ENCODE measurements at places on chromosomes 5 and 9.

- DNase-seq = no peak
These were observed 23.7 kb upstream of the ANKH start for GRCh38 chr5:14895301-14895700.

DNA sequence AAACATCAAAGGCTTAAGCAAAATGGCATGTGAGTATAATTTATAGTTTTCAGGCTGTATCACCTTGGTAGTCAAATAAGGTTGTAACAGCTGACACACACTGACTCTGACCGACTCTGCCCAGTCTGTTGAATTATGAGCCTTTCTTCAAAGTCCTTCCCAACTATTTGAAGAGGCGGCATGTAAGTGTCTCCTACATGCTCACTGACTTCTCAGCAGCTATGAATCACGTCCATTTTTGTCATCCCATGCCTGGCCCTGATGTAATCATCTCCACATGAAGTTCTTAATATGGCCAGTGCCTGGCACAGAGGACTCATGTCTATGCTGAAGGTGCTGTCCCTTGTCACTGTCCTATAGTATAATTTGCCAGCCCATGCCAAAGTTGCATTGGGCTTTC lies 5.1 kb upstream of the PTBP3 start:
- no peak for DNase-seq

DNA sequence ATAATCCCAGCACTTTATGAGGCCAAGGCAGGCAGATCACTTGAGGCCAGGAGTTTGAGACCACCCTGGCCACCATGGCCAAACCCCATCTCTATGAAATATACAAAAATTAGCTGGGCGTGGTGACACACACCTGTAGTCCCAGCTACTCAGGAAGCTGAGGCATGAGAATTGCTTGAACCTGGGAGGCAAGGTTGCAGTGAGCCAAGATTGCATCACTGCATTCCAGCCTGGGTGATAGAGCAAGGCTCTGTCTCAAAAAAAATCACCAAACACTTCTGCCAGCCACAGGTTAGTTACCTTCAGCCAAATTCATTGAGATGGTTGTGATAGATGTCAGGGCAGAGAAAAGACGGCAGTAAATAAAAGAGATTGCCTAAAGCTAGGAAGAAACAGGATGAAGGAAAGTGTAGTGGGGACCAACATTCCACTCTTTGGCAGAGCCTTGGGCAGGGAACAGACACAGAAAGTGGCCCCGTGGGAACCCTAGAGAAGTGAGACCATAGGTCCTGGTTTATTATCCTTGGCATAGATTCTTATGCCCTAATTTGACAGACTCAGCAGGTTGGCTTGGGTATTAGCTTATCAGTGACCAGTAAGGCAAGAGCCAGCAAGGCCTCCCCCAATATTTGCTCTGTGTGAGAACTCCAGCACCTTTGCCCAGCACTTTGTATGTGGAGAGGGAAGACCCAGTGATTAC lies 5.5 kb upstream of the CEP120 start:
- DNase-seq = no peak

- no peak for DNase-seq
These were observed 93.0 kb upstream of the COL5A1 start for GRCh38 chr9:134548618-134549017.

- no peak for DNase-seq
These were observed 142.3 kb downstream of the BNC2 start for GRCh38 chr9:16728137-16728508.

- DNase-seq = peak; percentile 40
These were observed at the start of gene CORO2A for GRCh38 chr9:98192503-98193335. TSS of gene CORO2A (minus strand) at chr9:98192637. CDS start at chr9:98157660, 34,977 bp downstream.

GRCh38 chr5:170333161-170333910 lies 35.8 kb upstream of the LCP2 start:
- no peak for DNase-seq

DNA sequence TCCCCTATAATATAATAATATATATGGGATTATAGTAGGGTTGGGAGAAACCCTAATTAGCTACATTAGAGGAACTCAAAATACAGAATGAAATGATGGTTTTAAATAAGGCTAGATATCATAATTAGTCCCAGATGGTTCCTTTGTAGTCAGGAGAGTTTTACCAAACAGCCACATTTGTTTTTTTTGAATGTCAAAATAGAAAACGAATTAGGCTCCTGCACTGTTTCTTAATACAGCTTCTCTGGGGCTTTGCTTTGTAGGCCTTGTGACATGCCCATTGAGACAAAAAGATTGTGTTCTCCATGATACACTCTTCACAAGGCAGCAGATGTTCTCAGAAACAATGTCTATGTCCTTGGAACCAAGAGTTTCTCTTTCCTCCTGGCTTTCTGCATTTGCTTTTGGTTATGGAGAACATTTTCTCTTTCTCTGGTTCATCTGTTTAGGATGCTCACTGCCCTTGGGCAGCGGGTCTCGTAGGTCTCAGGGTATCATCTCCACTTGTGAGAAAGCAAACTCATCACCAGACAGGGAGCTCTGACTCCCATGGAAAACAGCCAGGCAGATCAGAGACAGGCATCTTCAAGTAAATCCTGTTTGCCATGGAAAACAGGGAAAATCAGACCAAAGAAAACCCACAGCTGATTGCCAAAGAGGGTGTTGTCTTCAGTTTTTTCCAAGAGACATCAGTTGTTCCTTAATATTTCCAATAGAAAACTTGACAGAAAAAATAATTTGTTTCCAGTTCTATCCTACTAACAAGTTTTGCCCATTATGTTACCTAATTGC lies 54.1 kb upstream of the RPS23 start:
- DNase-seq = no peak

- no peak for DNase-seq
These were observed 17.4 kb upstream of the ENTREP1 start for GRCh38 chr9:69307446-69308205.

GRCh38 chr5:142820447-142820846 lies 50.3 kb downstream of the ARHGAP26 start:
- no peak for DNase-seq

- DNase-seq = no peak
These were observed 1.8 kb downstream of the TSC1 start for GRCh38 chr9:132942541-132943182.

- DNase-seq = no peak
These were observed 638.3 kb downstream of the NR2F1-AS1 start for GRCh38 chr5:92942762-92943161.

GRCh38 chr5:60677850-60678664 lies 21.9 kb downstream of the DEPDC1B start:
- DNase-seq = no peak

DNA sequence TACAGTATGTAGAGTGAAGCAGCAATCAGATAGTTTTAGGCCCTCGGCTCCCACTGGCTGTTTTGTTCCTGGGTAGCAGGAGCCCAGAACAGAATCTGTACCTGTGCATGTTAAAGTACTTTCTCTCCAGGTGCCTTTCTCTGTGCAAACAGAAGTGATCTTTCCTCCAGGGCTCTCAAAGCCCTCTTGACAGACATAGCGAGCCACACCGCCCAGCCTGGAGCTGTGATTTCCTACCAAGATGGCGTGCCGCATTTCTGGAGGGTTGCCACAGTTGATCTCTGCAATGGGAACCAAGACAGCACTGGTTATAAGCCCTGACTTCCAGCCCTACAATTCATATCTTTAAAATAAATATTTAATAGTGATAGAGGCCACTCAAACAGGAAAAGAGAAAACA lies 50.9 kb downstream of the SUSD1 start:
- no peak for DNase-seq

DNA sequence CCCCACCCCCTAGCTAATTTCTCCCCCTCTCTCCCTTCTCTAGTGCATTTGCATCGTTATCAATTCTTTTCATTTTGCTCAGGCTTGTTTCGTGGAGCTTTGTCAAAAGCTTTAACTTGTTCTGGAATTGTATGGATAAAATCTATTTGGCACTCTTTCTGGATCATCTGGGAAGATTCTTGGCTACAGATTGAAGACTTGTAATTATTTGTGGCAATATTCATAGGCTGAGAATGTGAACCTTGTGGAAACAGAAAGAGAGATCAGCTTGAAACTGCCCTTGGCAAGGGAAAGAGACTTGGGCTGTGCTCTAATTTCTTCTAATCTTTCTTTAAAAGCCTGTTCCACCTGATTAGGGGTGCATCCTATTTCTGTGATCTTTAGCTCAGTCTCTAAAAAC lies 340.6 kb upstream of the DAB2 start:
- no peak for DNase-seq

GRCh38 chr9:5195463-5195862 lies 10.0 kb upstream of the INSL6 start:
- no peak for DNase-seq

DNA sequence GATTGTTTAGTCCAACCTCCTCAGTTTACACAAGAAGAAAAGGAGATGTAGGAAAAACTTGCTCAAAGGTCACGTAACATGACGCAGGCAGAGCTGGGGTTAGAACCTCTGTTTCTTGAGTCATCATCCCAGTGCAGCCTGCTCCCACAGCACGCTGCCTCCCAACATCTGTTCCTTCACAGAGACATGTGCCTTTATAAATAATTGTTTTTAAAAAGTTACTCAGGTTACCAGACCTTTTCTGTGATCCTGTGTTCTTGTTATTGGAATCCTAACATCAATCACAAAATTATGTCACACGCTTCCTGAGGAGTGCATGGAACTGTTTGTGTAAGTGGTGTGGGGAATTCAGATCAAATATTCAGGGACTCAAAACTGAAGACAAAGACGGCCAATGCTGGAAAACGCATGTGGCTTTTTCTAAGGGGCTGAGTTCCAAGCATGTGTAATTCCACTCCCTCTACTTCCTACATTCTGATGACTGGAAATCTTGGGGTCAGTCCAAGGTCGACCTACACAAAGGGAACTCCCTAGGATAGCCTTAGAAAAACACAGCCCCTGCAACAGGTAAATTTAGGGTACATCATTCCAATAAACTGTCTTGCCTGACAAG lies 184.3 kb downstream of the TSSK1B start:
- peak; percentile 27 for DNase-seq

DNA sequence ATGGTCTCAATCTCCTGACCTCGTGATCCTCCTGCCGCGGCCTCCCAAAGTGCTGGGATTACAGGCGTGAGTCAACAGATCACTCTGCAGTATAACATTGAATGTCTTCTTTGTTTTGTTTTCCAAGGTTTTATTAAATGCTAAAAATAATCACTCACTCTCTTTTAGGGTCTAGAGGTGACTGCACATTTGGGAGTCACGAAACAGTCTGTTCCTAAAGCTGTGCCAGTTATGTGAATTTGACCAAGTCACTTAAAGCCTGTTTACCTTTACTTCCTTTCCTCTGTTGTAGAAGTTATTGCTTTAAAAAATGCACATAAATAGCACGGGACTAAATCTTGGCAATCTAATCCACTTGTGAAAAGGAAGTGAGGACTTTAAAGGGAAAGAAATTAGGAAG lies 304.9 kb upstream of the PTGER4 start:
- no peak for DNase-seq

GRCh38 chr9:138016406-138017187 lies 139.0 kb downstream of the CACNA1B start:
- DNase-seq = no peak

- DNase-seq = no peak
These were observed 8.2 kb upstream of the AHRR start for GRCh38 chr5:313265-313664.

DNA sequence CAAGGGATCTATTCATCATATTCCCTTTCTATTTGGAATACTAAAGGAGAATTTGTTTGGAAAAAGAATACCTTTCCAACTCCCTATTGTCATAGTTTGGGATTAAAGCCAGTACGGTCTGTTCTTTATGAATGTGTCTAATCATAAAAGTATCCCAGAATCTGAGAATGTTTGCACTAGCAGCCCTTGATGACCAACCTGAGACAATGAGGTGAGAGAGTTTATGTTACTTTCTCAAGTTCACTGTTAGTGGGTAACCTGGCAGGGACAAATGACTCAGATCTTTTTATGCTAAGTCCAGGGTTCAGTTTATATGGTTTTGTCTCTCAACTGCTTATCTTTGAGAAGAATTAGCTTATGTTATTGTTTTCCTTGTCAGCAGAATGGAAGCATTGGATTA lies 25.3 kb upstream of the TLR4 start:
- no peak for DNase-seq

DNA sequence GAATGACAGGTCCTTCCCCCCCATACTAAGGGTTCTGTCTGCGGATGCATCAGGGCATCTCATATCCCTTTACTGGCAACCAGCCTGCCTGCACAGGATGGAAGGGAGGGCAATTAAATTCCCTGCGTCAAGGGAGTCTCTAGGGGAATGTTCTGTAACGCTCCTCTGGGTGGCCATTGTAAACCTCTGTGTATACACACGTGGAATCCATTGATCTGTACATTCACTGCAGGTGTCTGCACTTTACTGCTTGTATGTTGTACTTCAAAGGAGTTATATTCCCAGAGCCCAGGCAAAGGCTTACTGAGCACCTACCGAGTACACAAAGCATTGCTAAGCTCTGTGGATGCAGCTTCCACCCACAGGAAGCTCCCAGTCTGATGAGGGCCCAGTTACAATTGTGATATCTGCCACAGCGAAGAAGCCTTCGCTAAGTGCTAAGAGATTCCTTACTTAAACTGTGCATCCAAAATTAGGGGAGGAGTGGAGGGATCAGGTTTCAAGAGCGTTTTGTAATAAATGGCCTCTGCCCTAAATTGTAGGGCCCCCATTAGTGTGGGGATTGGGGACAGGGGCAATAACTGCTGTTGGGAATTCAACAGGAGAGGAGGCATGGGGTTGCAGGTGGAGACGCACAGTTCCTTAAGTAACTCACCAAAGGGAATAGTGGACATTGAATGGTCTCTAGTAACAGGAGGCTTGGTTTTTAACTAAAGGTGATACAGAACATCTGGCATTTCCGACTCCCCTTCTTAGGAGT lies 1.5 kb upstream of the RETREG1 start:
- DNase-seq = no peak

- DNase-seq = no peak
These were observed 32.3 kb downstream of the CARTPT start for GRCh38 chr5:71751422-71751821.

DNA sequence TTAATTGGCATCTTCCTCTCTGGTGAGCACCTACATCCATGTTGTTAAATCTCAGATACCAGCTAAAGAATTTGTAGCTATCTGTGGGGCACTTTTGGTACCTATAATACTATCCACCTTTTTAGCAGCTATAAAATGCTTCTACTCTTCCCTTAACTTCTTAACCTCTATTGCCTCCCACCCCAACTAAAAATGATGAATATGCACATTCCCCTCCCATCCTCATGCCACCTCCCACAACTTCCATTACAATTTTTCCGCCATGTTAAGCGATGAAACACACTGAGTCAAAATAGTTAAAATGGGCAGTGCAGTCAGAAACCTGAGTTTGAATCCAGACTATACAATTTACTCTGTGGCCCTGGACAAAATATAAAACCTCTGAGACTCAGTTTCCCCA lies 10.1 kb downstream of the SSBP2 start:
- DNase-seq = no peak

DNA sequence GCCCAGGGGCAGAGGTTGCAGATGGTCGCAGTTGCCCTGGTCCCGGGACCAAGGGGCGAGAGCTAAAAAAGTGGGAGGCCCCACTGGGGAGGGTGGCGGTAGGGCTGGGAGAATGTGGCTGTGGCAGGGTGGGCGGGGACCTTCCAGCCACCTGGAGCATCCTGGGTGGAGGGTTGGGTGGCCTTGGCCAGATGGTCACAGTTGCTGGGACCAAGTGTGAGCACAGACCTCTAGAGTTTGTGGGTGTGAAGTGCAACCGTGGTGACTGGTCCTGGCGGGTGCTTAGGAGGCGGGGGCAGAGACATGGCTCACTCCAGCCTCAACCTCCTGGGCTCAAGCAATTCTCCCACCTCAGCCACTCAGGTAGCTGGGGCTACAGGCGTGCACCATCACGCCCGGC lies 5.7 kb upstream of the TRAF2 start:
- DNase-seq = no peak

Measured in renal cortex interstitium (tissue), 15 donors.